ENCODE measurements at places on chromosomes 7 and 10.

DNA sequence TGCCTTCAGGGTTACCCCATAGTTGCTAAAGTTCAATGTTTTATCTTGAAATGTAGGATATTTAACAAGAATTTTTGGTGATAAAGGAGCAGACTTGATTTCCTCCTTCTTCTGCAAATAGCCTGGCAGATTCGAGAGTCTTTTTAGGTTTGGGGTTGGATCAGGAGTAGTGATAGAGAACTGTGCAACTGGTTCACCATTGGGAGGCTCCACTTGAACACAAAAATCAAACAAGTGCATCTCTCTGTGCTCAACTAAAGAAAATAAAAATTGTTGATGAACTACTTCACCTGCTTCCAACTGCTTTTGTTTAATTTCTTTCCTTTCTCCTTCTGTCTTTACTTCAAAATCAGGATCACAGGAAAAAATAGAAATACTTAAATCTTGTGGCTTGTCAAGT lies 58.5 kb downstream of the MACC1 start:
- no peak for DNase-seq

- DNase-seq, result no peak
These were observed 100.2 kb downstream of the GPR85 start for GRCh38 chr7:112986256-112987031.

DNA sequence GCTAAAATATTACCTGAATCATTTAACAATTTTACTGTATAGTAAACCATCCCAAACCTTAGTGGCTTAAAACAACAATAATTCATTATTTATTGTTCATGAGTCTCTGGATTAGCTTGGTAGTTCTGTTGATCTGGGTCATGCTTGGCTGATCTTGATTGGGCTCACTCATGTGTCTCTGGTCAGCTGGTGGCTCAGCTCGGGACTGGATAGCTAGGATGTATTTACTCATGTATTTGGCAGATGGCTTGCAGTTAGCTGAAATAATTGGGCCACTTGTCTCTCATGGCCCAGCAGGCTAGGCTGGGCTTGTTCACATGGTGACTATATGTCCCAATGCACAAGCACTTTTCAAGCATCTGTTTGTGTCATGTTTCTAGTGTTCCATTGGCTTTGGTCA lies 262.8 kb downstream of the BBS9 start:
- DNase-seq, result no peak

- DNase-seq, result no peak
These were observed 57.4 kb downstream of the LAMB4 start for GRCh38 chr7:108072739-108073138.

GRCh38 chr10:100823194-100823593 lies 77.8 kb downstream of the PAX2 start:
- no peak for DNase-seq

DNA sequence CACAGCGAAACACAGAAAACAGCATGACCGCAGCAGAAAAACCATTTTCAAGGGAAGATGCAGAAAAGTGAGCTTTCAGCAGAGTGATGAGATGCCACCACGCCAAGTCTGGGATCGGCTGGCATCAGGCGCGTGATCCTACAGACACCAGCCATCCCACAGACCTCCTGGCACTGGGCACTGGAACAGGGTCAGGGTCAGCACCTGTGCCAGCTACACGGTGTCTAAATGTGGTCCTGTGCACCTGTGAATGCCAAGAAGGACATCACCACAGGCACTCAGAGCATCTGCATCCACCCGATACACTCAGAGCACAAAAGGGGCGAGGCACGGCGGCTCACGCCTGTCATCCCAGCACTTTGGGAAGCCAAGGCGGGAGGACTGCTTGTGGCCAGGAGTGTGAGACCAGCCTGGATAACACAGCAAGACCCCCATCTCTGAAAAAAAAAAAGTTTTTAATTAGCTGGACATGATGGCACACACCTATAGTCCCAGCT lies 31.5 kb downstream of the STK32C start:
- no peak for DNase-seq

DNA sequence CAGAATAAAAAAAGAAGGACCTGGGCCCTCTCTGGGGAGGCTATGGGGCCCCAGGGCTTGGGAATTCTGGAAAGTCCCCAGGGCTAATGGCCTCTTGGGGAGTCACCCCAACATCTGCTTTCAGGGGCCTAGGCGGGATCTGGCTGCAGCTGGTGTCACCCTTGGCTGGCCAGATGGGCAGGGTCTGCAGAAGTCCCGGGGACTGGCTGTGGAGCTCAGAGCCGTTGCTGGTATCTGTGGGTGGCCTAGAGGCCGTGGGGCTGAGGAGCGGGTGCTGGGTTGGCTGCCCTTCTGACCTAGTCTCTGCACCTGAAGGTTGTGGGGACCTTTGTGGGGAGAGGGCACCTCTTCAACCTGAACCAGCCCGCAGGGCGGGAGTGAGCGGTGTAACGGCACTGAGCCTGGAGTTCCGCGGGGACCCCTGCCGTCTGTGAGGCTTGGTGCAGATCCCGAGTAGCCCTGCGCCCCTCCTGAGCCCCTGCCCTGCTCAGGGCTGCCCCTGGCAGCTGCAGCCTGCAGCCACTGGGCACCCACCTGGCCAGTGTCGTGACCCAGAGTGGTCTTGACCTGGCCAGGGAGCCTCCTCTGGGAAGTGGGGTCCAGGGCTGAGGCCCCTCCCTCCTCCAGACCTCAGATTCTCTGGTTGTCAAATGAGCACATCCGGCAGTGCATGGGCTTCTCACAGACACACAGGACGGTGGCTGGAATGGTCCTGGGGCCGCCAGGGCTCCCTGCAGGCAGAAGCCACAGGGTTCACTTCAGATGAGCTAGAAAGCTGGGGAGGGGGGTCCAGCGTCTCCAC lies 51.5 kb downstream of the UNCX start:
- no peak for DNase-seq

GRCh38 chr10:127532193-127532592 lies 16.9 kb upstream of the NPS start:
- DNase-seq, result no peak

DNA sequence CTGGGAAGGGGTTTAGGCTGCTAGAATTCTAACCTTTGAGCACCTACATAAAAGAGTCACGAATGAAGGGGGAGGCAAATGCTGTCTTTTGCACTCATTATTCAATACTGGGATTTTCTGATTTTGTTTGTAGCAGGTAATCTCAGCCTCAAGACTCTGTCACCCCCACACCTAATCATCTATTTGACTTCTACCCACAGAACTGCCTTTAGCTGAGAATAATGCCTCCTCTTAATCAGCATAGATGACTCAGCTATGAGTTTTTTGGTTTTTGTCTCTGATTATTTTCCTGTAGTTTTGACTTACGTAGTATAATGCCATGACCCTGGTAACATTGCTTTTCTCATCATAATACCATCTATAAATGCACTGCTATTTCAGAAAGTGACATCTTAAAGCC lies 42.7 kb upstream of the CACNB2 start:
- DNase-seq, result no peak

GRCh38 chr7:144378651-144379050 lies 23.4 kb downstream of the ARHGEF5 start:
- no peak for DNase-seq

GRCh38 chr10:122149561-122150505 lies 121.3 kb upstream of the BTBD16 start:
- no peak for DNase-seq

- no peak for DNase-seq
These were observed 210.1 kb upstream of the STK17A start for GRCh38 chr7:43372676-43373355.

DNA sequence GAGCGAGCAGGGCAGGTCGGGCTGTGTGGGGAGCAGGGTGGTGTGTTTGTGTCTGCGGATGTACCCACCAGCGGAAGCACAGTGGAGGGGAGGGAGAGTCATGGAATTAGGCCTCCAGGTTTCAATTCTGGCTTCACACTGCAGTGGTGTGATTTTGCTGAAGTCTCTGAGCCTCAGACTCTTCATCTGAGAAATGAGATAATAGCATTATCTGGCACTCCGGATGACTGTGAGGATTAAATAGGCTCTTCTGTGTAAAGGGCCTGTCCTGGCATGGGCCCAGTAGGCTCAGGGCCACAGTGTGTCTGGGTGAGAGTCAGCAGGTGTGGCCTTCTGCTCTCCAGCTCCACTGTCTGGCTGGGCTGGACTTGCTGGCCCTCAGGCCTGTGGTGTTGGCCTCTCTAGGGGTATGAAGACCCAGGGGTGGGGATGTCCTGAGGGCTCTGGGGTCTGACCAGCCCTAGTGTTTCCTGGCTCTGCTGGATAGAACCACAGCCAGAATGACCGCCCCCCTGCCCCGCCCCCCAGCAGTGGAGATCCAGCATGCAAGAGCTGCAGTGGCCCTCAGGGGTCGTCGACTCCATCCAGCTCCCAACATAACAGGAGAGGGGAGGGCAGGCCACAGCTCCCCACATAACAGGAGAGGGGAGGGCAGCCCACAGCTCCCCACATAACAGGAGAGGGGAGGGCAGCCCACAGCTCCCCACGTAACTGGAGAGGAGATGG lies 178.6 kb downstream of the RPS24 start:
- no peak for DNase-seq

DNA sequence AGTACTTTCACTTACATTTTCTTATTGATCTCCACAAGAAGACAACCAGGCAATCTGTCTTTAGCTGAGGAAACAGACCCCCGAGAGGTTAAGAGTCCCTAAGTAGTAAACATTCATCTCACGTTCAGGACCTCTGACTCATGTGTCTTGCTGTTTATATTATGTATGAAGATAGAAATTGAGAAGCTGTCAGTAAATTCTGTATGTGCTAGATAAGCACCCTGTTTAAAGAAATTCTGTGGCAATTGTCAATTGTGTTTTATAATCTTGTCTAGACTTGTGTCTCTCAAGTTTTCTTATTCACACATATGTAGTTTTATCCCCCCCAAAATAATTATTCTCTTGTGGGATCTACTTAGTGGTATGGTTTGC lies 14.5 kb downstream of the ADK start:
- no peak for DNase-seq

GRCh38 chr10:48691812-48692528 lies 7.3 kb downstream of the WDFY4 start:
- DNase-seq, result no peak

- DNase-seq, result peak; percentile 48
These were observed 945 bp downstream of the ADD3 start for GRCh38 chr10:110008518-110009339.

GRCh38 chr7:118615-119391 lies 73.6 kb upstream of the FAM20C start:
- no peak for DNase-seq

DNA sequence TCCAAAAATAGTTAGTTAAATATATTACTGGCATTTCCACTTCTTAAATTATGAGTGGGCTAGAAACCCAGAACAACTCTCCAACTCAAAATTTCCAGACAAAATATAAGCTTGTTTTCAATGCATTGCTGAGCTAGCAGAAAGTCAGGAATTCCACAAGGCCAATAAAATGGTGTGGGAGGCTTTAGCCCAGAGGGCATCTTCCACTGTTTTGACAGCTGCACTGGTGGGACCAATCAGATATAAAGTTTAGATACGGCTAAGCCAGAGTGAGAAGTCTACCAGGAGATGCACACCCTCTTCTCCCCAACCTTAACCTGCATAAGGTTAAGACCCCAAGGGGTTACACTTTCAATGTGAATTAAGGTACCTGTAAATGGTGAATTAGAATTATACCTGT lies 76.6 kb downstream of the AMPH start:
- no peak for DNase-seq

DNA sequence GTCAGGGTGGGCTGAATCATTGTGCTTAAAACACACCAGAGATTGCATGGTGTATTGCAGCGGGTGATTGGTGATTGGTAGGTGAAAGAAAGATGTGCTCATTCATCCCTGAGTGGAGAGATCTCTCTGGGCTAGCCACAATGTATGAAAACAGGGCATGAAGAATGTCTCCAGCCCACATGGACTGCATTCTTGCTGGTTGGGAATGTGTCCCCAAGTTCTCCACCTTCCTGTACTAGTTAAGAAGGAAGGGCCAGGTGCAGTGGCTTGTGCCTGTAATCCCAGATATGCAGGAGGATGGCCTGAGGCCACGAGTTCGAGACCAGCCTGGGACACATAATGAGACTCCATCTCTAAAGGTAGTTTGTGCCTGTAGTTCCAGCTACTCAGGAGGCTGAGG lies 113.8 kb upstream of the LANCL2 start:
- no peak for DNase-seq

DNA sequence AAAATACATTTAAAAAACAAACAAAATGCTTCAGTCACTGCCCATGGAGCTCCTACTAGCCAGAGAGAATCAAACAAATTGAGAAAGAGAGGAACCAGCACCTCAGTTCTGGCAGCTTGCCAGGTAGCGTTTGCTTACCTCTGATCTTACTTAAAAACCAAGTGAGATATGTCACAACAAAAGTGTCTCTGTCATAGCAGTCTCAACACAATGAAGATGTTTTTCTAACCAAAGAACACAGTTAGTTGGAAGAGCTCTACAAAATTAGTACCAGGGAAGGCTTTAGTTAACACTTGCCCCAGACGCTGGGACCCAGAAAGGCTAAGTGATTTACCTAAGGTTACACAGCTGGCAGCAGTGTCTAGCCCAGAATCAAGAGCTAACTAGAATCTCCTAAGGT lies 3.4 kb downstream of the DOCK4 start:
- DNase-seq, result no peak

- DNase-seq, result no peak
These were observed 798.3 kb downstream of the NXPH1 start for GRCh38 chr7:9231630-9232121.

DNA sequence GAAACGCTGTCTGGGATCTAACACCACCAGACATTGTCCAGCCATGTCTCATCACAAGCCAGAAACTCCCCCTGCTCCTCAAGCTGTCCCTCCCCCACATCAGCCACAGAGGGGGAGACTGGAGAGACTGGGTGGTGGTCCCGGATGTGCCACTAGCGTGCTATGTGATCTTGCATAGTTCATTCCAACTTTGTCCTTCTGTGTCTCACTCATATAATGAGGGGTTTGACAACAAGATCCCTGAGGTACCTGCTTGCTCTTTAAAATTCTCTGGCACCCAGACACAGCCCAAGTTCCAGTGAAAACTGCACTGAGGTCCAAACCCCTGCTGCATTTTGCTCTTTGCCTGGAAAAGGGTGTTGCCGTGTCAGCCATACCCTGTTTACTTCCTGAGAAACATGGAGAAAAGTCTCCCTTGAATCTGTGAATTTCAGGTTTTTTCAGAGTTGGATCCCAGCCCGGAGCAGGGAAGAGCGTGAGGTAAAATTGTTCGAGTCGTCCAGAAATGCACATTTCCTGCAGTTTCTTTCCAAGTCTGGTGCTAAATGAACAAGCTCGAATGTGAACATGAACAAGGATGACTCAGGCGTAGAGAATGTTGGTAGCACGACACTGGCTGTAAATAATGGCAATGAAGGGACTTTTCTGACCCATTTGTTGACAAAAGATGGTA lies 156.6 kb downstream of the CCDC3 start:
- no peak for DNase-seq

- DNase-seq, result no peak
These were observed 18.2 kb upstream of the UNCX start for GRCh38 chr7:1214516-1214915.
